ENCODE measurements at places on chromosomes 7 and 10.

GRCh38 chr10:7942859-7943258 is 111.6 kb upstream of the GATA3 start:
- no peak for DNase-seq

DNA sequence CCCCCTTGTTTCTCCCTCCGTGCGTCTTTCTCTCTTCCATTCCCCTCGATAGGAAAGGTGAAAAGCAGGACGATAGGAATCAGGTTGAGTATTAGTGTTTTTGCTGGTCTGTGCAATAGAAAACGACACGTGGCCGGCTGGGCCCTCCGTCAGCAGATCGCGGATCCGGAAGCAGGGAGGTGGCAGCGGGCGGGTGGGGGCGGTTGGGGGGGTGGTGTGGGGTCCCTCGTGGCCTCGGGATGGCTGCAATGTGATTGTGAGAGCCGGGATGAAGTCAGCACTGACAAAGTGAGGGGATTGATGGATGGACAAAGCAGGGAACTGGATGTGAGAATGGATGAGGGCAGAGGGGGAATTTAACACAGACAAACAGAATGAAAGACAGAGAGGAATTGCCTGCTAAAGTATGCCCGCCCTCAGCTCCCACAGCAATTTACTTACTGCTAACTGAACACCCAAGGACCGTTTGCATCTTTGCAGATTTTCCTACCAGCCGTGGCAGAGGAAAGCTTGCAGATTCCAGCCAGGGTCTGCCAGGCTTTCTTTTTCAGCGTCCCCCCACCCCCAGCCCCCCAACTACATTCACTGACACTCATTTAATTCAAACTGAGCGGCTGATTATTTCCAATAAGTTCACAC is 280.9 kb downstream of the LRMDA start:
- DNase-seq = no peak

GRCh38 chr7:139487366-139488080 is 4.0 kb upstream of the KLRG2 start:
- no peak for DNase-seq

GRCh38 chr7:83426325-83426724 is 222.6 kb downstream of the SEMA3E start:
- no peak for DNase-seq

DNA sequence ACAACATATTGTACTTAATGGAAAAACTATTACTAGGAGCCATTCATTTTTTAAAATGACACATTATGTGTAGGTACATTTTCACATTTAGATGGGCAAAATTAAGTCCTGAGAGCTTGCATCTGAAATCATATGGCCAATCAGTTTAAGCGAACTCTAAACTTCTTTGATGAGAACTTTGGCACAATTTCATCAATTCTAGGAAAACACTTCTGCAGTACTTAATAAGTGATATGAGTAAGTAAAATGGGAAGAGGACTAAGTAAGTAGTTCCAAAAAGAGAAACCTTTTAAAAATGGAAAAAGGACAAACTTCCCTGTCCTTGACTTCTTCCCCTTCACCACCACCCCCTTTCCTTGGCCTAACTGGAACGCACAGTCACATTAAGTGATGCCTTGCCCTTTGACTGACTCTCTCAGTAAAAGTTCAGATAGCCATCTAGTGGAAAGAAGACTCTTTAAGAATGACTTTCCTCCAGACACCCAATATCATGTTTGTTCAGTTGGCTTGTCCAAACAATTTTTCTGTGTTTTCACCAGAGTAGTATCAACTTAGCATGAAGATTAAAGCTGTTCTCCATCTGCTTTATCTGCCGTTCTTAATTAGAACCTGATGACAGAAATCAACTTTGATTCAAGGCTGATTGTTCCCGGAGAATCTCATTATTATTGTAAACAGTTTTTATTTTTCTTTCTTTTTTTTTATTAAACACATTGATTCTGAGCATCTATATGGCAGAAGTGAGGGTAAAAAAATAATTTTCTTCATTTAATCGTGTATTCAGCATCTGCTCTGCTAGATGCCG is 45.1 kb downstream of the CNNM2 start:
- no peak for DNase-seq

- no peak for DNase-seq
Observed at GRCh38 chr10:111532139-111532538, 455.3 kb downstream of the ADRA2A start.

- DNase-seq = no peak
Observed at GRCh38 chr10:121085367-121085766, 234.2 kb downstream of the WDR11 start.

GRCh38 chr10:94645285-94645684 is 38.2 kb upstream of the CYP2C18 start:
- DNase-seq = no peak

DNA sequence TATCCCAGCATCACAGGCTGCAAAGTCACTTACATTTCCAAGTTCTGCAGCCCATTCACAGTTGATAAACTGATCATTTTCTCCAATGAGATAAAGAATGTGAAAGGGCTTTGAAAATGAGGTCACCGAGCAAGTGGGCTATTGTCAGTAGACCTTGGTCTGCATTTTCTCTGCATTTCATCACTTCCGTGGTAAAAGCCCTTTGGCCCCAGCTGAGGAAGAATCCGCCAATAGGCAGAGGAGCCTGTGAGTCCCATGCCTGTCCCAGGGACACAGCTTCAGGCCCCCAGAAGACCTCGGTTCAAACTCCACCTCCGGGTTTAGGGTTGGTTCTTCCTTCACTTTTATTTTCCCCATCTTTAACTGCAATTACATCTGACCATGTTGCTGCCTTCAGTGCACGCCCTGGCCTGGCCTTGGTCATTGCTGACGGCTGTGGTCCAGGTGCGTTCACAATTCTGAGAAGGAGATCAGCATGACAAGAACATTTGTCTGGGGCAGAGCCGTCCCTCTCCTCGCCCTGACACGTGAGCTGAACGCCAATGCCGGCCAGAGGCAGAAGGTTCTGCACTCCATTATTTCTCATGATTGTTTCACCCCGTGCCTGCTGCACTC is 292.5 kb downstream of the TCERG1L start:
- DNase-seq = no peak

GRCh38 chr10:97069576-97070362 is 116.0 kb downstream of the SLIT1 start:
- no peak for DNase-seq

GRCh38 chr7:29285861-29286260 is 91.3 kb downstream of the CHN2 start:
- DNase-seq = no peak

Measured in NCI-H1105 (cell line).